Smooth muscle cell of trachea (primary cell): ENCODE measurements at places on chromosomes 3 and 15. TPM values are rescaled to one million over a fixed set of nuclear protein-coding genes. Genes with fewer than 3 reads are reported as not detected.

Gene GP5
- total RNA-seq, result 0.17 TPM in 1 of 2 replicates, not detected in the other

Gene DPPA2
- not detected in 2 replicates for total RNA-seq

Gene LRRIQ4
- total RNA-seq, result not detected in 2 replicates

Gene CLRN1
- not detected in 2 replicates for total RNA-seq

Gene EIF2B5
- total RNA-seq, result 25.0 and 32.1 TPM in 2 replicates

Gene AADACL2
- total RNA-seq, result not detected in 2 replicates

Gene FOXB1
- not detected in 2 replicates for total RNA-seq

Gene CADPS
- 3.8 and 7.4 TPM in 2 replicates for total RNA-seq

Gene LEO1
- 23.8 and 35.6 TPM in 2 replicates for total RNA-seq

Gene SKIC8
- 54.9 and 105 TPM in 2 replicates for total RNA-seq

Gene HIGD2B
- 0.15 TPM in 1 of 2 replicates, not detected in the other for total RNA-seq

Gene IL17RB
- under 0.01 and 0.17 TPM in 2 replicates for total RNA-seq

Gene CFAP44
- 3.1 and 5.5 TPM in 2 replicates for total RNA-seq

Gene LIPH
- total RNA-seq, result not detected in 2 replicates

Gene EXD1
- total RNA-seq, result under 0.01 TPM in 1 of 2 replicates, not detected in the other

Gene MAPKAPK3
- total RNA-seq, result 38.0 and 46.1 TPM in 2 replicates

Gene DVL3
- total RNA-seq, result 29.1 and 53.8 TPM in 2 replicates

Gene EPB42
- not detected in 2 replicates for total RNA-seq

Gene PSMD6
- total RNA-seq, result 89.8 and 125 TPM in 2 replicates

Gene PIK3CB
- 13.6 and 16.1 TPM in 2 replicates for total RNA-seq

Gene KBTBD12
- not detected in 2 replicates for total RNA-seq

Gene CIDEC
- total RNA-seq, result 0.17 and 0.44 TPM in 2 replicates

Gene ALS2CL
- total RNA-seq, result 0.87 and 2.5 TPM in 2 replicates

Gene WNT5A
- total RNA-seq, result 3.6 and 5.3 TPM in 2 replicates

Gene MUSTN1
- 0.33 TPM in 1 of 2 replicates, not detected in the other for total RNA-seq

Gene NLGN1
- total RNA-seq, result 1.0 and 3.3 TPM in 2 replicates

Gene FANCD2OS
- not detected in 2 replicates for total RNA-seq

Gene CYP1A2
- not detected in 2 replicates for total RNA-seq

Gene TMCO5A
- total RNA-seq, result not detected in 2 replicates

Gene IL5RA
- total RNA-seq, result not detected in 2 replicates

Gene AEN
- total RNA-seq, result 42.6 and 76.3 TPM in 2 replicates

Gene UROC1
- not detected in 2 replicates for total RNA-seq

Gene SRGAP3
- 6.1 and 7.8 TPM in 2 replicates for total RNA-seq

Gene CCR3
- 0.33 TPM in 1 of 2 replicates, not detected in the other for total RNA-seq

Gene VWA5B2
- not detected in 2 replicates for total RNA-seq

Gene PAQR9
- 0.15 and 0.17 TPM in 2 replicates for total RNA-seq

Gene BTLA
- total RNA-seq, result under 0.01 TPM in 1 of 2 replicates, not detected in the other

Gene CLDN16
- not detected in 2 replicates for total RNA-seq

Gene ARPP21
- not detected in 2 replicates for total RNA-seq

Gene GP9
- total RNA-seq, result not detected in 2 replicates

Gene CSPG5
- under 0.01 and 0.44 TPM in 2 replicates for total RNA-seq

Gene HCLS1
- 0.15 and 0.17 TPM in 2 replicates for total RNA-seq

Gene SYNPR
- not detected in 2 replicates for total RNA-seq
